ENCODE measurements at places on chromosomes 2 and 18.

DNA sequence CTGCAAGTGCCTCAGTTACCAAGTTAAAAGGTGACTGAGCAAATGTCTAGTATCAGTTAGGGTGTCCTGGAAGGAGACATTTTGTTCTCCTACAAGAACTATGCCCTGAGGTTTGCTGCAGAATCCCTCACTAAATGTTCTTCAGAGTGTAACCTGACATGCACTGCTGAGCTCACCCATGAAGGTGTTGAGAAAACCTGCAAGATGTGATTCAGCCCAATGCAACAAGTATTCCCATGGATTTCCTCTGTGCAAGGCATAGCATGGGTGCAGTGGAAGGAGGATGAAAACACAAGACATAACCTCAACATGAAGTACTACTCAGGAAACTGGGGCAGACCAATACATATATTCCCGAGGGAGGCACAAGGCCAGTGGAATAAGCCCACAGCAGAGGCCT lies 15.4 kb upstream of the UGT1A8 start:
- DNase-seq, result no peak

DNA sequence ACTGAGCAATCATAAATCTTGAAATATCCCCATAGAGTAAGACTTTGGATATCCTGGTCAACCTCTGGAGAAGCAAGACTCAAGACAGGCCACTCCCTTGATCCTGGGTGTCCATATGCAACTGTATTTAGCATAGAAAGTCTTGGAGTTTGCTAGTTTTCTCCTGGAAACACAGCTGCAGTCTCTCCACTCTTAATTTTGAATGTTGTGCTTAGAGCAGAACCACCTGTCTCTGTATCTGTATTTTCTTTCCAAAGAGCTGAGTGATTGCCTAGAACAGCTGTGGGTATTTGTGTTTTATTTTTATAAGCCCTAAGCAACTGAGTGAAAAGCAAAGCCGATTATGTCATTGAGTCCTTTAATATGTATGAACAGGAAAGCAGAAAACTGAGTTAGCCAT lies 64.1 kb upstream of the ADAM23 start:
- DNase-seq, result no peak

DNA sequence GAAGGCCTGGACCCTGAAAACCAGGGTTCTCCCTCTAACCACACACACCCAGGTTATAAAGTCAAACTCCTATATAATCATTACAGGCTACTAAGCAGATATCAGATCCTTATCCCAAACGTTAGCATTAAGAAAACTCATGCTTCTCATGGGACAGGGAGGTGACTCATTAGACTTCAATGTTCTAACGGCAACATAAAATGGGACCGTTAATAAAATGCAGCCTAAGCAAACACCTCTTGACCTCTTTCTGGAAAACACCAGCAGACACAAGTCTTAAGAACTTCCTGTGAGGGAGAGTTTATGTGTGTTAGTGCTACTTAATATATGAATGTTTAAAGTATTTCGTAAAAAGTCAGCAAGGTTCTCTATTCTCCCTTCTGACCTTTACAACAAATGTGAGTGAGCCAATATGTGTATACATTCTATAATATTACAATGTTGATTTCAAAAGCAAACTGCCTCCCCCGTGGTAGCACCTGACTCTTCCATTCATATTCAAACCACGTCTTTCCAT lies 31.7 kb downstream of the LPIN2 start:
- no peak for DNase-seq

DNA sequence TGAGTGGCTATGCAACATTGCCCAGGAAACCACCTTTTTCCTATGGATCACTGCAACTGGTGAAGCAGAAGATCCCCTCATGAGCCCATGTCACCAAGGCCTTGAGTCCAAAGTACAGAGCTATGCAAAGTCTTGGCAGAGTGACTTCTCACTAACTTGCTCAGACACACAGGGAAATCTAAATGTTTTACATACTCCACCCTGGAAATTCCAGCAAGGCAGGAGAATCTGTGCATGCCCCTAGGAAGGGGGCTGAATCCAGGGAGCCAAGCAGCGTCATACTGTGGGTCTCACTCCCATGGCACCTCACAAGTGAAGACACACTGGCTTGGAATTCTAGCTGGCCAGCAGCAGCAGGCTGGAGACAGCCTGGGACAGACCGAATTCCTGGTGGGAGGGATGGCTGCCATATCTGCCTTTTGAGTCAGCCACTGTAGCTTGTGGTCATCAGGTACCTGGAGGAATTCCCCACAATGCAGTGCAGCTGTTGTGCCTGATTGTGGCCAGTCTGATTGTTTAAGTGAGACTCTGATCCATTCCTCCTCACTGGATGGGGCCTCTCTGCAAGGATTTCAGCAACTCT lies 1817.4 kb downstream of the SUCLG1 start:
- no peak for DNase-seq

DNA sequence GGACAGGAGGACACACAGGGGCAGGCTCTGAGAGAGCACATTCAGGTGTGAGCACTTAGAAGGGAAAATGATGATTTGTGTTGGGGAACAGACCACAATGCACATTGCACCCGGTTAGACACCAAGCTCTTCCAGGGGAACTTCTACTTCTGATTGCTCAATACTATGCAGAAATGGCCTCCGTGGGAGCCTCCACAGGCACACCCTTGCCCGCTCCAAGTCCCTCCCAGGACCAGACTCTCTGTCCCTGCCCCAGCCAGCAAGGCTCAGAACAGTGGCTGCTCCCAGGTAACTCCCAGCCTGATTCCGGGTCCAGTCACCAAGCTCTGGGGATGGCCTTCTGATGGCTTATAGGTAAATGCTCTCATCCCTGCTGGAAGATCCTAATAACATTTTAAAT lies 56.2 kb downstream of the BCL2L11 start:
- no peak for DNase-seq

DNA sequence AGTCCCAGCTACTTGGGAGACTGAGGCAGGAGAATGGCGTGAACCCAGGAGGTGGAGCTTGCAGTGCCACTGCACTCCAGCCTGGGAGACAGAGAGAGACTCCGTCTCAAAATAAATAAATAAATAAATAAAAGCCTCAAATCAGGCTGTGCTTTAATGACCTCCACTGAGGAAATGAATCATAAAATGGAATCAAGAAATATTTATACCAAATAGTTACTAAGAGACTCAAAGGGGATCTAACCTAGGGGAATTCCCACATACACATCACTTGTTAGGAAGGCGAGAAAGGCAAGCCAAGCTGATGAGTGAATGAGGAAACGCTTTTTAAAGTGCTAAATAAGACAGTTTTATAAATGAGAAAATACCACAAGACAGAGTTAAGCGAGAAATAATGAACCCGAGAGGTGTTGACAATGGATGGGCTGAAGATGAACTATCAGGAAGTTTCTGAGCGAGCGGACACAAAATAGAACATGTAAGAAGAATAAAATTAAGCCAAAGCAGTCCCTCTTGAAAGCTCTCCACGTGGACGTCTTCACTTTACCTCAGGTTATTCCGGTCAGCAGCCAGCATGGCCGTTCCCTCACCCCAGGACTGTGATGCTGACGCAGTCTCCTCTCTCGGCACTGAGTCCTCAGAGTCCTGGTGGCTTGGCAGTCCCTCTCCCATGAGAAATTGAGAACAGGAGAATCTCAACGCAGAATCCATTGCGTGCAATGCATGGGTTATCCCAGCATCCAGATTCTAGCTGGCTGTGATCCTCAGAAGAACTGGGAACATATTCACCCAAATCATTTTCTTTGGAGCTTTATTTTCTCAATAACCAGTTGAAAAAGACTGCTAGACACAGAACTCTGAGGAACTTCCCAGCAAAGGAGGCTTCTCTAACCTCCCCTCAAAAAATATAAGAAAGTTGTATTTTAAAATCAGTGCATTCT lies 22.3 kb downstream of the PXDN start:
- DNase-seq, result no peak

GRCh38 chr2:205751569-205752031 lies 69.3 kb downstream of the NRP2 start:
- DNase-seq, result no peak

DNA sequence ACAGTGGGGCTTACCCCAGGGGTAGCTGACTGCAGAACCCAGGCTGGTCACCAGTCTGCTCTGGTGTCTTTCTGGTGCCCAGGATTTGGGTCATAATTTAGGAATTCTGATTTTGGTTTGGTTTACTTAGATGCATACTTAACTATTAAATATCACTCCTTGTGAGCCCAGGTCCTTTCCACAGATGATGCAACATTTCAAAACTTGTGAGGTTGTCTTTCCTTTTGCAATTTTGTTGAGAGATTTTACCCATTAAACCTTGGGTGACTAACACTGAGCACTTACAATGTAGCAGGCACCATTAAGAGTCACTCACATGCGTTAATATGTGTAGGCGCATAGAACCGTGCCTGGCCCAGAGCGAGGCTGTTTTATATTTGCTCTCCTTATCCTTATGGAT lies 61.8 kb upstream of the RPL31 start:
- DNase-seq, result no peak

DNA sequence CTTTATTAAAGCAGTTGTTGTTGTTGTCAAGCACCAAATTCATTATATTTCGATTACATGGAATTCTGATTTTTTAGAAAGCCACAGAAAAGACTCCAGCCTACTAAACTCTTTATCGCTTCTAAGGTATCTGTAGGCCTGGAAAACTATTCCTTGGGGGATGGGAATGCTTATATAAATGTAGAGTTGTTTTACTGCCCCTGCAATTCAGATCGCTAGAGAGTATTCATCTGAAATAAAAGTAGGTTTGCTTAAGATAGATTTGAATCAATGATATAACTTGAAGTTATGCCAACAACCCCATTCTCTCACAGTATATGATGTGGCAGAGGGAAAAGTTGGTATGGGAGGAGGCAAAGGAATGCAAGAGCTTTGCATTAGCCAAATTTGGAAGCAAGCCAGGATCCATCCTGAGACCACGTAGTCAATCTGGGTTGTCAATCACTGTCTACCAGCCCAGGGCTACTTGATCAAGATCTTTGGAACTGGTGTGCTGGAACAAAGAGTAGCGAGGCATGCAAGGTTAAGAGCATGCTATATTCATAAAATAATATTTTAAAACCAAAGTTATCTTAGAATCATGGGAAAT lies 95.9 kb downstream of the LYPD6B start:
- DNase-seq, result no peak

DNA sequence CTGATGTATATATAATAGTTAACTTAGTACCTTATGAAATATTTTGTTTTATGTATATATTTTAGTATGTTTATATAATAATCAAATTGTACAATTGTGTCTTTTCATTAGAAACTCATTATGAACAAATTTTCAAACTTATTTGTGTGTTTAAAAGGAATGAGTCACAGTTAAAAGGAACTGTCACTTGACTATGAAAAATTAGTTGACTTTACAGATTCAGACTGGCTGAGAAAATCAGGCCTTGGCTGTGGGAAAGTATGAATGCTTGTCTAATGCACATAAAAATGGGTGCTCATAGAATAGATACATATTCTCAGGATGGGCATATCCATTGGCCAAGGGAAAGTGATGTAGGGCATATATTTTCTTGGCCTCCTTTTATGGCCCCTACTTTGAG lies 576.8 kb downstream of the SATB2 start:
- DNase-seq, result no peak

GRCh38 chr2:196486146-196486545 lies 153.4 kb upstream of the CCDC150 start:
- DNase-seq, result no peak

- no peak for DNase-seq
These were observed 36.2 kb downstream of the HAT1 start for GRCh38 chr2:171958475-171958874.

GRCh38 chr2:37417321-37417720 lies 72.9 kb downstream of the QPCT start:
- no peak for DNase-seq

DNA sequence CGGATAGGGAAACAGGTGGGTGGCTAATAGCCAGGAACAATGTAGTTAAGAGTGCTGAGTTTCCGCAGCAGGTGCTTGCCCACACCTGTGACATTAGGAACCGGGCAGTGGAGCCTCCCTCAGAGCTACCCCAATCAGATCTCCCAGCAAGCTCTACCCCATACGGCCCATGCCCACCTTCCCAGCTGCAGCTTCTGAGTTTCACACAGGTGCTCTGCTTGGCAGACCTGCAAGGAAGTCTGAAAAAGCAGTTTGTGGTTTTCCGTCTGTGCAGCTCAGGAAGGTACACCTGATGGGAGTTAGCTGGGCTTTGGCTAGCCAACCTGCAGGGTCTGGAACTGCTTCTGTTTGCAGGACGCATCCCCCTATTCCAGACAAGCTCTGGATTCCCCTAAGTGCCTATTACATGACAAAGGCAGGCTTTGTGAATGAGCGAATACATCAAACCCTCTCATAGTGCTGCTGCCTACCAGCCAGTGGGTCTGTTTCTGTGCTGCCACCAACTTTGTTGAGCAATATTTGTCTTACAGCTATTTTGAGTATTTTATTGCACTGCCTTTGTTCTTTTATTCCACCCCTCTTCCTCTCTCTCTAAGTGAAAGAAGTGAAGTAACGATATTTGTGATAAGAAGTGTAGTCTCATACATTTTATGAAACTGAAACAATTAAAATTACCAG lies 24.7 kb upstream of the CEP68 start:
- peak; percentile 10 for DNase-seq

GRCh38 chr2:464562-465309 lies 176.8 kb upstream of the ALKAL2 start:
- DNase-seq, result no peak

- DNase-seq, result no peak
These were observed 158.0 kb downstream of the AGPS start for GRCh38 chr2:177550264-177551200.

- no peak for DNase-seq
These were observed 1982.5 kb upstream of the PIK3C3 start for GRCh38 chr18:39972521-39972920.

DNA sequence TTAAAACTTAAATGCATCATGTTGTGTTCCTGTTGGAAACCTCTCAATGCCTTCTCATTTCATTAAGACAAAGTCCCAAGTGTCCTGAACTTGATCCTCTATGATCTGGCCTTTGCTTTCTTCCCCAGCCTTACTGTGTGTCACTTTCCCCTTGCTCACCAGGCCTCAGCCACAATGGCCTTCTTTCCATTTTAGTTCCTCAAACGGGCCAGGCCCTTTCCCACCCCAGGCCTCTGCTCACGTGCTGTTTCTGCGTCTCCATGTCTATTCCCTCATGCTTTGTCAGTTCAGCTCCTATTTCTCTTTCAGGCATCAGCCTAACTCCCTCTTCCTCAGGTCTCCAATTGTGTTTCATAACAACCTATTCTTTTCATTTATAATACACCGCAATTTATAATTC lies 19.5 kb downstream of the CXCR4 start:
- no peak for DNase-seq

DNA sequence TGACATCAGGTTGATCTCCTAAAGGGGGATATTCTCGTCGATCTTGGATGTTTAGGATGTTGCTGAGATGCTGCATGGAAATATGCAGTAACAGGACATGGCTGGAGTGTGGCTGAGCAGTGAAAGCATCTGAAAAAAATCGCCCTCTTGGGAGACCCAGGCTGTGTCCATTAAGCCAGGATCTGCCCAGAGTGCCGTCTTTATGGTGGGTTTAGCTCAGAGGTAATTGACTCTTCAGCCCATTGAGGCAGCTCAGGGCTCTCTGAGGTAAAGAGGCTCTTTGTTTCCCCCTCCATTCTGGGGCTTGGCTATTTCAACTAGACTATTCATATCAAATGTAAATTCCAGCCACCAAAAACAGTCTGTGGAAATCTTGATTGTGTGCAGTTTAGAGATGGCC lies 26.5 kb downstream of the OSBPL6 start:
- DNase-seq, result no peak

GRCh38 chr18:32040936-32041335 lies 22.3 kb downstream of the RNF125 start:
- no peak for DNase-seq

Measured in naive thymus-derived CD8-positive, alpha-beta T cell (primary cell).